T1000 (cell line): ENCODE measurements at places on chromosomes 7 and 10.

DNA sequence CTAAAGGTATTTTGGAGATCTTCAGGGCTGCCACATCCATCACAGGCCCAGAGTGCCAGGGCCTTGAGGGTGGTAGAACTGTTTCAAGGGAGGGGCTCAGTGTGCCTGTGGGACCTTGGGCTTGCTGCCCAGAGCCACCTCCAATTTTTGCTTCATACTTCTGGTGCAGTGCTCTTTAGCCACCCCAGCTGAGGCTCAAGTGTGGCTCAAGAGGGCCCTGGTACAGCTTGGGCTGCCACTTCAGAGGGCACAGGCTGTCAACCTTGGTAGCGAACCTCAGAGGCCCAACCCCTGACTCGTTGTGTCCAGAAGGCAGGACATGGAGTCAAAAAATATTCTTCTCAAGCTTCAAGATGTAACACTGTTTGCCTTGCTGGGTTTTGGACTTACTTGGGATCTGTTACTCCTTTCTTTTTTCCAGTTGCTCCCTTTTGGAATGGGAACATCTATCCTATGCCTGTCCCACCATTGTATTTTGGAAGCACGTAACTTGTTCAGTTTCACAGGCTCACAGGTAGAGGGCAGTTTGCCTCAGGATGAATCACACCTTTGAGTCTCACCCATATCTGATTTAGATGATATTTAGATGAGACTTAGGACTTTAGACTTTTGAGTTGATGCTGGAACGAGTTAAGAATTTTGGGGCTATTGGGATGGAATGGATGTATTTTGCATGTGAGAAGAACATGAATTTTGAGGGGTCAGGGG, 224.8 kb downstream of the RPS24 start:
- DNase-seq = no peak

- DNase-seq = no peak
Observed at GRCh38 chr7:92699560-92699959, 109.4 kb upstream of the FAM133B start.

DNA sequence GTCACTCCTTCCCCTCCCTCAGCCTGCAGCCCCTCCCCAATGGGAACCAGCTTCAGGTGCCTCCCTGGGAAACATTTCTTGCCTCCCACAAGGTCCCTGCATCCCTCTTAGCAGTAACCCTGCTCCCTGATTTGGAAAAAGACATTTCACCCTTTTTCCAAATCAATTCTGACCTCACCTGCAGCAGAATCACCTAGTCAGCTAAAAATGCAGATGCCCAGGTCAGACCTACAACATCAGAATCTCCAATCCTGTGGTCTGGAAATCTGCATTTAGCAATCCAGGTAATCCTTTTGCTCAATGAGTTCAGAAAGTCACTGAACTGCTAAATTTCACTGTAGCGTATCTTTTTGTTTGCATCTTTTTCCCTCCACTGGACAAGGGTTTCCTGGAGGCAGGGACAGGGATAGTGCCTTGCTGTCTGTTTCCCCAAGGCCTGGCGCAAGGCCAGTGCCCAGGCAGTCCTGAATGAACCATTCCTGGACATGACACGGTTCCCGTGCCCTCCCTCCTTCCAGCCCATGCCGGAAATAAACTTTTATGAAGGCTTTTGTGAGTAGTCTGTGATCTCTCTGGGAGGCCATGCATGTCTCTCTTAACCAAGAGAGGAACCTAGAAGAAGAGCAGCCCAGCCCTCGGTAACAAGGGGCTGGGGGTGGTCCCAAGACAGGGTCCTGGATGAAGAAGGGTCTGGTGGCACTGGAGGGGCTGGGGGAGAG, 44.0 kb downstream of the COL13A1 start:
- peak; percentile 52 for DNase-seq

- no peak for DNase-seq
Observed at GRCh38 chr10:113320211-113320610, 232.6 kb upstream of the HABP2 start.

DNA sequence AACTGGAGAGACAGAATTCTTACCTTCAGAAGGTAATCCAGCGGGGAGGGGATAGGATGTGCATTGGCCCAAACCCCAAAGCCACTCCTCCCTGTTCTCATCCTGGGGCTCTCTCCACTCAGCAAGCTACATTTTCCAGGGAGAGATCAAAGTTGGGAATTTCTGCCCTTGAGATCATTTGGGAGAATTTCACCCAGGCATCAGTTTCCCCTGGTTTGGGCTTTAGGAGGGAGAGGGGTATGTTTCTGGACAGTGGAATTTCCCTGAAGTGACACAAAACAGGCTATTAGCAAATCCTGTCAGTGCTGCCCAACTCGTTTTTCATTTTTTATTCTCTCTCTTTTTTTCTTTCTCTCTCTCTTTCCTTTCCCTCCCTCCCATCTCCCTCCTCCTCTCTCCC, 35.7 kb downstream of the CYP17A1 start:
- no peak for DNase-seq

DNA sequence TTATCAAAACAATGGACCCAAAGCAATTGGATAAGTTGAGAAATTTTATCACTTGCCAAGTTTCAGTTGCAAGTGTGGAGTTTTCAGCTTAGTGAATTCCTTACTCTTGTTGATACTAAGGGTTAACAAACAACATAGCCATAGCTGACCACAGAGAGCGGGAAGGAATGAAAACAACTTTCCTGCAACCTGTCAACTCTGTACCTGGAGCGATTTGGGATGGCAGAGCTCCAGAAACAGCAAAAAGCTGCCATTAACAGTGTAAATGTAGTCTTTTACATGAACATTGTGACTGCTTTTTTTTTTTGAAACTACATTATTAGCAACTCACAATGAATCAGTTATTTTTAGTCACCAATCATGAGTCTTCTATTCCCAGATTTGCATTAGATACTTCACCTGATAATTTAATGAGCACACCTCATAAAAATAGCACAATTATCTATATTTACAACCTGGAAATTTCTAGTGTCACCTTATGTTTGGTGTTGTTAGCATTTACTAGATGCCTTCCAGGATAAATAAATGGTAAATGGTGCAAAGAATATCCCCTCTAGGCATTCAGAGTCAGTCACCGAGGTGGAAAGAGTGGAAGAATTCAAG, 47.6 kb upstream of the RAPGEF5 start:
- DNase-seq = no peak
